ENCODE measurements at places on chromosomes 2 and 18. TPM values are rescaled to one million over a fixed set of nuclear protein-coding genes. Genes with fewer than 3 reads are reported as not detected.

ACTG2 gene
- total RNA-seq: not detected

DNA sequence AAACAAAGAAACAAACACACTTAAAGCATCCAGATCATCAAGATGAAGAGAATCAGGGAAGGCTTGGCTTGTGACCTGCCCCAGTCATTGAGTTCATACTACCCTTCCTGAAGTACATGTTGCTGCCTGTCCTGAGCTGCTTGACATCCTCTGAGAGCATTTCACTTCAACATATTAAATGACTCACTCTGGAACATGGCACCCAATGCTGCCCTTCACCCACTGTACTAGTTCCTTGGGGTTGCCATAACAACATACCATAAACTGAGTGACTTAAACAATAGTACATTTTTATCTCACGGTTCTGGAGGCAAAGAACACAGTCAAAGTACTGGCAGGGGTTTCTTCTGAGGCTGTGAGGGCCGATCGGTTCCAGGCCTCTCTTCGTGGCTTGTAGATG, 371.3 kb downstream of the RNF144A start:
- H3K4me3 ChIP-seq: no peak overlapping the region
- no peaks in the 10 kb centered on the region for H3K4me1 ChIP-seq

DNA sequence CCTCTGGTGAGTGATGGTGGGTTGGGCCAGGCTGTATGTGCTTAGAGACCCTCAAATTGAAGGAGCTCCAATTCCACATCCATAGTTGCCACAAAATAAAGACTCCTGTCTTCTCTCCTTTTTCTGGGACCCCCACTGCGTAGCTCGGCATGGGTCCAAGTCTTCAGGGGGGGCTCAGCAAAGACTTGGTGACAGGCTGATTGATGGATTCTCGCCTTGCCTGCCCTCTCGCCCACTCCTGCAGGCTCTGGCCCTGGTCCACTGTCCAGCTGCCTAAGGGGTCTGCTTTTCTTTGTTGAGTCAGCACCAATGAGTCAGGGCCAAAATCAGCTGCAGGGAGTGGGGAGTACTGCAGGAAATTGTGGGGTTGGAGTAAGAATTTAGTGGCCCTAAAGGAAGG, 21.5 kb downstream of the RPL37A start:
- no peaks in the 10 kb centered on the region for H3K27me3 ChIP-seq
- no peak overlapping the region for H3K4me3 ChIP-seq
- H3K4me1 ChIP-seq: no peaks in the 10 kb centered on the region
- no peak overlapping the region for H3K27ac ChIP-seq

GRCh38 chr2:196389670-196390069, 218.3 kb upstream of the STK17B start:
- no peak overlapping the region for H3K27ac ChIP-seq
- DNase-seq: peak; percentile 19
- H3K36me3 ChIP-seq: peaks cover 2% of the 10 kb centered on the region
- H3K4me1 ChIP-seq: peaks cover 3% of the 10 kb centered on the region
- H3K4me3 ChIP-seq: no peak overlapping the region
- peaks cover 2% of the 10 kb centered on the region for H3K27me3 ChIP-seq

GRCh38 chr2:6945087-6945813, 28.0 kb downstream of the RNF144A start:
- H3K27me3 ChIP-seq: no peaks in the 10 kb centered on the region
- no peak for DNase-seq
- H3K27ac ChIP-seq: peak overlapping the region; percentile 72
- no peak overlapping the region for H3K4me3 ChIP-seq

SLC16A14 gene
- total RNA-seq: 2.2 TPM

NDC80 gene
- 88.5 TPM for total RNA-seq

DNA sequence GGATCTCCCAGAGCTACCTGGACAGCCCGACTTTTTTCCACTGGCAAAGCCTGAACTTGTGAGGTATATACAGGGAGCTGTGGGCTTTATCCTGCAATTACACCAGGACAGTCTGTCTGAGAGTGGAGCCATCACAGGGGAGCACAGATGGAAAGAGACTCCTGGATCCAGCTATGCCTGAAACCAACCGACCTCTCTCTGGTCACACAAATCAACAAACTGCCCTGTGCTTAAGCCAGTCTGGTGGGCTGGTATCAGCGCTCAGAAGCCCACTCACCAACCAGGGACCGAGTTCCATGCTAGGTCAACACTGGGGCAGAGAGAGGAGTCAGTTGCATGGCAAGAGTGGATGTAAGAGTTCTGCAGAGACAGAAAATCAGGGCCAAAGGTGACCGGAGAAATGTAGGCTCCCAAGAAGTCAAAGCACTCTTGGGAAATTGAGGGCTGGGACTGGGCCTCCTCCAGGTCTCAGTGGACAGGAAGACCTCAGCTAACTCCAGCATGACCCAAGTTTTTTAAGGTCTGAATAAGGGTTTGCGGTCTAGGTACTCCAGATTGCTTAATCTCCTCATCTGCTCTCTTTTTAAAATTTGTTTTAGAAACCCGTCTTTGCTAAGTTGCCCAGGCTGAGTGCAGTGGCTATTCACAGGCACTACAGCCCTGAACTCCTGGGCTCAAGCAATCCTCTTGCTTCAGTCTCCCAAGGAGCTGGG, 3.8 kb upstream of the BOK start:
- no peak for DNase-seq
- no peak overlapping the region for H3K27ac ChIP-seq
- no peak overlapping the region for H3K4me3 ChIP-seq
- peaks cover 47% of the 10 kb centered on the region for H3K27me3 ChIP-seq
- H3K36me3 ChIP-seq: peaks cover 11% of the 10 kb centered on the region
- H3K4me1 ChIP-seq: peaks cover 8% of the 10 kb centered on the region

- no peaks in the 10 kb centered on the region for H3K36me3 ChIP-seq
- peaks cover 12% of the 10 kb centered on the region for H3K4me1 ChIP-seq
- H3K27me3 ChIP-seq: peaks cover 4% of the 10 kb centered on the region
- DNase-seq: no peak
- H3K27ac ChIP-seq: no peak overlapping the region
These were observed 78.0 kb upstream of the TANC1 start for GRCh38 chr2:158890296-158890905.

SERPINB7 gene
- not detected for total RNA-seq

DNA sequence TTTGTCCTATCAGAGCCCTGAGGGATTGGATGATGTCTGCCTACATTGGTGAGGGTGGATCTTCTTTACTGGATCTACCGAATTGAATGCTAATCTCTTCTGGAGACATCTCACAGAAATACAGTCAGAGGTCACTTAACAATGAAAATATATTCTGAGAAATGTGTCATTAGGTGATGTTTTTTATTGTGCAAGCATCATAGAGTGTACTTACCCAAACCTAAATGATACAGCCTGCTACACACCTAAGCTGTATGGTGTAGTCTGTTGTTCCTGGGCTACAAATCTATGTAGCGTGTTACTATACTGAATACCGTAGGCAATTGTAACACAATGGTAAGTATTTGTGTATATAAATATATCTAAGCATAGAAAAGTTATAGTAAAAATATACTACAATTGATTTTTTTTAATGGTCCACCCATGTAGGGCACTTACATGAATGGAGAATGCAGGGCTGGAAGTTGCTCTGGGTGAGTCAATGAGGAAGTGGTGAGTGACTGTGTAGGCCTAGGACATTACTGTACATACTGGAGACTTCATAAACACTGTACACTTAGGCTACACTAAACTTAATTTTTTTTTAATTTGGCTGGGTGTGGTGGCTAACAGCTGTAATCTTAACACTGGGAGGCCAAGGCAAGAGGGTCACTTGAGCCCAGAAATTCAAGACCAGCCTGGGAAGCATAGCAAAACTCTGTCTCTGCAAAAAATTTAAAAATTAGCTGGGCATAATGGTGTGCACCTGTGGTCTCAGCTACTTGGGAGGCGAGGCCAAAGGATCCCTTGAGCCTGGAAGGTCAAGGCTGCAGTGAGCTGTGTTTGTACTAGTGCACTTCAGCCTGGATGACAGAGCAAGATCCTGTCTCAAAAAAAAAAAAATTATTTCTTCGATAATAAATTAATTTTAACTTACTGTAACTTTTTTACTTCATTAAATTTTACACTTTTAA, 226.3 kb upstream of the UBE2E3 start:
- no peak for DNase-seq
- H3K27me3 ChIP-seq: peaks cover 2% of the 10 kb centered on the region
- no peaks in the 10 kb centered on the region for H3K36me3 ChIP-seq
- no peaks in the 10 kb centered on the region for H3K4me1 ChIP-seq

- H3K27ac ChIP-seq: no peak overlapping the region
- peaks cover 11% of the 10 kb centered on the region for H3K4me1 ChIP-seq
- H3K36me3 ChIP-seq: peaks cover 3% of the 10 kb centered on the region
- DNase-seq: no peak
These were observed 117.8 kb downstream of the DYM start for GRCh38 chr18:49342690-49343089.

NCKAP5 gene
- total RNA-seq: not detected

SULT1C2 gene
- total RNA-seq: not detected

SAG gene
- total RNA-seq: 0.39 TPM

GRCh38 chr2:200466425-200467418, 43.1 kb downstream of the KCTD18 start:
- peaks cover 2% of the 10 kb centered on the region for H3K36me3 ChIP-seq
- no peaks in the 10 kb centered on the region for H3K27me3 ChIP-seq
- peak overlapping the region; percentile 91 for H3K27ac ChIP-seq
- peak; percentile 70 for DNase-seq
- H3K4me3 ChIP-seq: peak overlapping the region; percentile 44

DNA sequence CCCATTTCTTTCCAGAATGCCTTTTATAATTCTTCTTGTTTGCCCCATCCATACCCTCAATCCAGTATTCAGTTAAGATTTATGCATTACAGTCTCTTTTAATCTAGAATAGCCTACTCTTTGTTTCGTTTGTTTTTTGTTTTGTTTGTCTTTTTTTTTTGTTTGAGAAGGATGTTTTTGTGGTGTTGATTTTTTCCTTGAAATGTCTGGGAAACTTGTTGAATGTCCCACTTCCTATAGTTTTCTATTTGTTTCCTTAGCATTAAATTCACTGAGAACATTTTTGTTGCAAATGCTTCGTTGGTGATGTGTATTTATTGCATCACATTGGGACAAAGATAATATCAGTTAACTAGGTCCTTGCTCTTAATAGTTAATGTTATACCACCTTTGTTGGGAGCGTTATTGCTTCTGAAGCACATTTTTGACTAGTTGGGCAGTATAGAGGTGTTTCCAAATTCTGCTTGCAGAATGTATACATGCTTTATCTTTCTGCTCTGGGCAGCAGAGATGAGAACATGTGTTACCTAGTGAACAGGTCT, 28.9 kb downstream of the ZNF638 start:
- DNase-seq: no peak
- no peak overlapping the region for H3K4me3 ChIP-seq
- H3K36me3 ChIP-seq: peaks cover 58% of the 10 kb centered on the region
- no peak overlapping the region for H3K27ac ChIP-seq
- no peaks in the 10 kb centered on the region for H3K27me3 ChIP-seq
- H3K4me1 ChIP-seq: peaks cover 48% of the 10 kb centered on the region

- H3K36me3 ChIP-seq: no peaks in the 10 kb centered on the region
- no peak for DNase-seq
- no peaks in the 10 kb centered on the region for H3K4me1 ChIP-seq
- H3K27ac ChIP-seq: no peak overlapping the region
- no peak overlapping the region for H3K4me3 ChIP-seq
- H3K27me3 ChIP-seq: peaks cover 7% of the 10 kb centered on the region
These were observed 118.6 kb downstream of the TMEM163 start for GRCh38 chr2:134600208-134600607.

KCNK3 gene
- not detected for total RNA-seq

POTEI gene
- not detected for total RNA-seq

DNA sequence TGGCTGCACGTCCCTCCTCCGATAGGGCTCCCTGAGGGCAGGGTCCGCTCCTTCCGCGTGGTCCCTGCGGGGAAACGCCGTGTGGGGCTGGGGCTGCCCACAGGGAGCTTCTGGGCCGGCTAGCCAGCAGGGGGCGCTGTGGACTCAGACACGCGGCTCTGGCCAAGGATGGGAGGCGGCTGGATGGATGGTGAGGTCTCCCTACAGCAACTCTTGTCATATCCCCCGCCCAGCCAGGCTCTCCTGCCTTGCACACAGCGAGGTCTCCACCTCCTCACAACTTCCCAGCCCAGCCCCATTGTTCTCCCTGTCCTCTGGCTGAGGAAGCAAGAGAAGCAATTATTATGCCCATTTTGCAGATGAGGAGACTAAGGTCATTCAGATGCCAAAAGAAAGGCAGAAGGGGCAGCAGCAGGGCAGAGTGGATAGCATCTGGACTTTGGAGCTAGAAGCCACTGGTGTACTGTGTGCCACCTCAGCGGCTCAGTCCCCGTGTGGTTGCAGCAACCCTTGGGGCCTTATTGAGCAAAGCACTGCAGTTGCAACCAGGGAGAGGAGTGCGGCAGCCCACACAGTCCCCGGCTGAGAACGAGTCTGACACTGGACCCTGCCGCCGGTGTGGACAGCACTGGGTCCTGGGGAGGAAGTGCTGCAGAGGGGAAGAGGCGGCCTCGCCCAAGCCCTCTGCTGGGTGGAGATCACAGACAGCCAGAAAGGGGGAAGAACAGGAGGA, 99.0 kb downstream of the ZFP36L2 start:
- H3K4me3 ChIP-seq: no peak overlapping the region
- peaks cover 61% of the 10 kb centered on the region for H3K4me1 ChIP-seq
- peak overlapping the region; percentile 78 for H3K27ac ChIP-seq
- H3K36me3 ChIP-seq: no peaks in the 10 kb centered on the region
- H3K27me3 ChIP-seq: no peaks in the 10 kb centered on the region
- DNase-seq: peak; percentile 95

DNA sequence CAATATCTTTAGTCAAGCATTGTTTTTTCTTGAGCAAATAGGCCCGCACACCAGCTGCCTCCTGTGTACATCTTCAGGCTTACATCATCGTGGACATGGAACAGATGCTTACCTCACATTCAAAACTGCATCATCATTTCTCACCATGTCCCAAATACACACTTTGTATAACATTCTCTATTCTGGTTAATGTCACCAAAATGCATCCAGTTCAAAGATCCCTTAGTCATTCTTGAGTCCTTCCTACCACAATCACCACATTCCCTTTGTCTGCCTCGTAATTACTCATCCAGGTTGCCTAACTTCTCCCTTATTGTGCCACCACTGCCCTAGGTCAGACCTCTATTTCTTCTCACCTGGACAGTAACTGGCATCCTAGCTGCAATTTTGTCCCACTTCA, 373.7 kb upstream of the GALNT5 start:
- DNase-seq: no peak
- no peak overlapping the region for H3K4me3 ChIP-seq
- no peak overlapping the region for H3K27ac ChIP-seq
- H3K36me3 ChIP-seq: no peaks in the 10 kb centered on the region

Data from activated CD4-positive, alpha-beta T cell treated with anti-CD3 and anti-CD28 coated beads for 36 hours (primary cell).